ENCODE measurements at places on chromosomes 5 and 9. TPM values are rescaled to one million over a fixed set of nuclear protein-coding genes. Genes with fewer than 3 reads are reported as not detected.

The SPATA31C1 gene
- not detected for total RNA-seq

The VCAN gene
- total RNA-seq, result 1.1 TPM

The HTR4 gene
- not detected for total RNA-seq

The NUTM2G gene
- not detected for total RNA-seq

The TMEM171 gene
- 3.5 TPM for total RNA-seq

The IRF1 gene
- total RNA-seq, result 30.7 TPM

The PKD2L2 gene
- total RNA-seq, result not detected

The BTNL8 gene
- total RNA-seq, result 0.57 TPM

The CD180 gene
- total RNA-seq, result not detected

The FANCG gene
- total RNA-seq, result 47.9 TPM

The IL13 gene
- 0.42 TPM for total RNA-seq

The NKD2 gene
- 0.72 TPM for total RNA-seq

The WDR31 gene
- 1.2 TPM for total RNA-seq

The TLE1 gene
- total RNA-seq, result 33.8 TPM

The DOCK8 gene
- total RNA-seq, result 1.9 TPM

The SLC35D2 gene
- total RNA-seq, result 22.8 TPM

The OCLN gene
- total RNA-seq, result 0.11 TPM

The CCNO gene
- 9.3 TPM for total RNA-seq

The IL9 gene
- total RNA-seq, result not detected

The INSL4 gene
- not detected for total RNA-seq

The WNT8A gene
- total RNA-seq, result not detected

The STC2 gene
- 31.2 TPM for total RNA-seq

The MSMP gene
- total RNA-seq, result not detected

The GABRA6 gene
- total RNA-seq, result not detected

The CDHR2 gene
- total RNA-seq, result not detected

The FST gene
- 194 TPM for total RNA-seq

The FRRS1L gene
- total RNA-seq, result not detected

The TMEM232 gene
- total RNA-seq, result 2.4 TPM

The SPINK1 gene
- total RNA-seq, result not detected
